ENCODE measurements at places on chromosomes 11 and 22. TPM values are rescaled to one million over a fixed set of nuclear protein-coding genes. Genes with fewer than 3 reads are reported as not detected.

DNA sequence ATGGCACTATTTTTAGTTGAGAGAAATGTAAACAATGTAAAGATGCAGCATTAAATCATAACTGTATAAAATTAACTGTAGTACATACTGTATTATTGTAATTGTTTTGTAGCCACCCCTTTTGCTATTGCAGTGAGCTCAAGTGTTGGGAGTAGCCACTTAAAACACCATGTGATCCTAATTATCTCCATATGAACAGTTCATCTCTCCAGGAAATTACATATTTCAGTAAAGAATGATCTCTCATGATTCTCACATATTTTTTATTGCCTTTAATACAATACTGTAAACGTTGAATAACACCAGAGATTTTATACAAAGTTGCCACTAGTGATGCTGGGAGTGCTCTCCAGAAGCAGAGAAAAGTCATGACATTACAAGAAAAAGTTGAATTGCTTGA, 1768.6 kb downstream of the LRRC4C start:
- DNase-seq = no peak

- no peak for DNase-seq
These were observed 228.6 kb upstream of the DDI1 start for GRCh38 chr11:103807806-103808205.

GRCh38 chr22:20750461-20751184, 23.3 kb upstream of the SERPIND1 start:
- DNase-seq = peak; percentile 57

OR8G1 gene
- not detected for total RNA-seq
